ENCODE measurements at places on chromosomes 11 and 22.

DNA sequence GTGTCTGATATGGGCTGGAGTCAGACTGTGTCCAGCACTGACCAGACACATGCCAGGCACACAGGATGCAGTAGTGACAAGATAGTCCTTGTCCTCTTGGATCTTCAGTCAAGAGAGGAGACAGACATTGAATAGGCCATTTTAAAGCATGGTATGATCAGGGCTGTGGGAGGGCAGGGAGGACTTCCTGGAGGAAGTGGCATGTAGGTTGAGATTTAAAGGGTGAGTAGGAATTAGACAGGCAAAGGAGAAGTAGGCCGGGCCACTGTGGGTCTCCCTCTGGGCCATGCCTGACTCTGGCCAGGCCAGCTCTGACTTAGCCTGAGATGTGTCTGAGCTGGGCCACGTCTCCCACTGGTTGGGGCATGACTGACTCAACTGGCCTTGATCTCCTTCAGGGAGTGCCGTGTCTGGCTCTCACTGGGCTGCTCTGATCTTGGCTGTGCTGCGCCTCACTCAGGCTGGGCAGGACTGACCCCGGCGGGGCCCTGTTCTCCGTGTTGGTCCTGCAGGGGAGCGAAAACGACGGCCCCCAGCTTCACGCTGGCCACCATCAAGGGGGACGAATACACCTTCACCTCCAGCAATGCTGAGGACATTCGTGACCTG, 71.2 kb downstream of the MYO7A start:
- DNase-seq = no peak

DNA sequence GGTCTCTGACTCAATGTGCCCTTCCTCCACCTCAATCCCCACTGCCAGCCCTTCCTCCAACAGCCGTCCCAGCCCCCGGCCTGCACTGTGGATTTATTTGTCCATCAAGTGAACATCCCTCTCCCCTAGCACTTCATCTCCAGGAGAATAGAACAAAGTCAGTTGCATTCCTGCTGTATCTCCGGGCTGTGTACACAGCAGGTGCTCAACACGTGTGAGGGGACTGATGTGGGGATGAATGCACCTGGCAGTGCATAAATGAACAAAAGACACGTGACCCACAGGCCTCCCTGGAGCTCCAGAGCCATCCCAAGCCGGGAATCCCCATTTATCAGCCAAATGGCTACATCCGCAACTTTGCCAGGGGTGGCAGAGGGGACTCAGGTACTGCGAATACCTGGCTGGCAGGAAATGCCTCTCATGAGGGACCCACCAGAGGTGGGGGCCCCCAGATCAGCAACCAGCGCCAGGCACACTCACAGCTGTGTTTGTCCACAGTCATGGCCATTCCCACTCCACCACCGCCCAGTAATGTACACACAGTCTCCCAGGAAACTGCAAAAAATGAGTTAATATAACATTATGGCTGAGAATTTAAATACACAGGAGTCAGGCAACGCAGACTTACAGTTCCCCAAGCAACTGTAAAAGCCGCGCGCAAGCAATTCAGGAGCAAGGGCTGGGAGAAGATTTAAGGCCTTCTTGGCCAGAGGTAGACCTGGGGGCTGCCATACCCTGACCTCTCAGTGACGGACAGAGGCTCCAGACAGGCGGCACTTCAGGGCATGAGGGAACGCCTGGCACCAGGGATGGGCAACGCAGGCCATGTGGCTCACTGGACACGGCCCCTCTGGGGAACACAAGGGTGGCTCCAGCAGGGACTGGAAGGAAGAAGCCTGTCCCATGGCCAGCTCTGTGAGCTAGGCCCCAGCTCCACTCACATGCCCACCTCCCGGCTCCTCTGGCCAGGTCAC, 50.3 kb upstream of the TCF20 start:
- no peak for DNase-seq

- no peak for DNase-seq
Measured at GRCh38 chr22:37167981-37168647, 18.4 kb upstream of the IL2RB start.

GRCh38 chr11:42528911-42529310, 782.9 kb upstream of the API5 start:
- peak; percentile 19 for DNase-seq

GRCh38 chr11:86696004-86696403, 23.6 kb upstream of the ME3 start:
- peak; percentile 98 for DNase-seq

All from cardiac fibroblast (primary cell).